ENCODE measurements at places on chromosomes 4 and X.

DNA sequence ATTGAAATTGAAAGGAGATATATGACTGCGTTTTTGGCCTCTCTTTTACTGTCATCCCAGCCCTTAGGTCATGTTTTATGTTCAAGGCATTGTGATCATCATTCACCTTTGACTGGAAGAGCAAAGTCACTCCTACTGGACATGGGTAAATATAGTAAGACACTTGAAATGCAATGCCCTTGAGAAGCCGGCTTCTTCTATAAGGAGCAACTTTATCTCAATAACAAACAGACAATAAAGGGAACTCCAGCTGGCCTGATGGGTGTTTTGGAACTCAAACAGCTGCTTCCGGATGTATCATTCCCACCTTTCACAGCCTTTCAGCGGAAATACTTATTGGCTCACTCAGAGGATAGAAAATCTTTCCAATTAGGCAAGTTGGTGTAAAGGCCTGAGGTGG lies 65.1 kb upstream of the C4orf54 start:
- no peak for DNase-seq

DNA sequence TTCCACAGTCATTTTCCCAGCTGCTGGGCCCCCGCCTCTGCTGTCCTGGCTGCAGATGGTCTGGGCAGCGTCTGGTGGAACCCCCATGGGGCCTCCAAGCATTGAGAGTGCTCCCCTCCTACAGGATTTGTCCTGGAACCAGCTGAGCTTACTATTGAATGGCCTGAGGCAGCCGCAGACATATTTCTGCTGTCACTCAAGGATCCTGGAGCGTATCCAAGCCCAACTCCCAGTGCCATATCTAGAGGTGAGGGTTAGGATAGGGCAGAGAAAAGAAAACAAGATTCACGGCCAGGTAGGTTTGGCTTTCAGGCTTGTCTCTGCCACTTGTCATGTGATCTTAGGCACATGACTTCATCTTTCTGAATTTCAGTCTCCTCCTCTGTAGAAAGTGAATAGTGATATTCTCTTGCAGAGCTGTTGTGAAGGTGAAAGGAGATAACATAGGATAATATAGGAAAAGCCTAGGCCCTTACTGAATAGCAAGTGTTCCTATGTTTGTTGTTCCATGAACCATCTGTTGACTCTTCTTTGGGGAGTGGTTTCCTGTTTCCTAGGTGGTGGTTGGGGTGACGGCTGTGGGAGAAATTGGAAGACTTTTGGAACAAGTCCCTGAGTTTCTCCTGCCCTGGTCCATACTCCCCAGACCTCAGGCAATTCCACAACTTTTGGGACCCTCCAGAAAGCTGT lies 52.3 kb downstream of the SEPSECS start:
- DNase-seq: no peak

DNA sequence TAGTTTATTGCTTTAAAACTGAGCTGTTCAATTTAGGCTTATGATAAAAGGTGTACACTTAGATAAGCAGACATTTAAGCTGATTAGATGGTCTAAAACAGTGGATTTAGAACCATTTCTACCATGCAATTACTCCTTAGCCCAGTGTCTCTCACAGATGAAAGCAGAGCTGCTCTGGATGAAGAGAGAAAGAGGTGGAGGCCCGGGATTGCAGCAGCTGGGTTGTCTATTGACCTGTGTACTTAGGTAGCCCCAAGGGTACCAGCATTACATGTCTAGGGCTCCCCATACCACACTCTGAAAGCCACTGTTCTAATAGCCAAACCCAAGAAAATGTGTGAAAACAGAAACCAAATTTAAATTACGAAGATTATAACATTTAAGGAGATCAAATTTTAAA lies 86.0 kb upstream of the GIMD1 start:
- DNase-seq: no peak

DNA sequence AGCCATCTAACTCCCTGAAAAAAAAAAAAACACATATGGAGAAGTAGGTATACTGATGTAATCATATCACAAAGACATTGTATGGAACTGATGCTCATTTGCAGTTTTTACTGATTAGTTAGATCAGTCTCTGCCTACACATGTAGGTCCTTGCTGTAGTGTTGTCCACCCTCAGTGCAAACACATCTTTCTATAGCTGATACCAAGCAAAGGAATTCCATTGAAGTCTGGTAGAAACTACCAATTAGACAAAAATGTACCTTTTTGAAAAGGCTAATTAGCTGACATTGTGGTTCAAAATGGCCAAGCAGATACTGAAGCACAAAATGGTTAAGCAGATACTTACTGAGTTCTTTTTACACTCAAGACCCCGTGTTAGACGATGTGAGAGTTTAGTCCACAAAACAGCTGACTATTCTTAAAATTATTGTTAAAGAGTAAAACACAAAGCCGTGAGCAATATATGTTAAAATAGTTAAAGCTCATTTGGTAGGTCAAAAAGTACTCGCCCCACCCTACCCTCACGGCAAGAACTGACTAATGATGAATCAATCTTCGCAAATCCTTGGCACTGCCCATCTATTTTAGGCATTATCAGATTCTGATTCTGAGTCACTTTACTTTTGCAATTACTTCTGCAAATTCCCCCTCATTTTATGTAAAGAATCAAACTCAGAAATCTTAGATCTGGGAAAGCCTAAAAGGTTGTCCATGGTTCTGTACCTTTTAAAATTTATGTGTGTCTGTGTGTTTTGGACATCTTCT lies 40.4 kb downstream of the COL4A6 start:
- DNase-seq: no peak

DNA sequence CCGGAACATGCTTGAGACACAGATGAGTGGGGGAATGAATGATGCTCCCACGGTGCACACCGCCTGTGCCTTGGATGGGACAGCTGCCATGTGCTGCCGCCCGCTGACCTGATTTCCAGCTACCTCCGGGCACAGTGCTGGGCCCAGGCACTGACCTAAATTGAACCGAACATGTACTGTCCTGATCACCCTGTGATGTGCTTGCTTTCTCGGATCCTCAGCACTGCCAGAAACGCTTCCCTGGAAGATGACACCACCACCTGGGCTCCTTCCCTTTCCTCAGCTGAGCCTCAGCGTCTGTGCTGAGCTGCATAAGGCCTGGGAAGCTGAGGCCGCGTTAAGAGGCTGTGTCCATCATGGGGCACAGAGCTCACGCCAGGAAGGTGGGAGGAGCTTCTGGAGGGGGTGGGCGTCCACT lies 39.3 kb upstream of the MXD4 start:
- DNase-seq: no peak

DNA sequence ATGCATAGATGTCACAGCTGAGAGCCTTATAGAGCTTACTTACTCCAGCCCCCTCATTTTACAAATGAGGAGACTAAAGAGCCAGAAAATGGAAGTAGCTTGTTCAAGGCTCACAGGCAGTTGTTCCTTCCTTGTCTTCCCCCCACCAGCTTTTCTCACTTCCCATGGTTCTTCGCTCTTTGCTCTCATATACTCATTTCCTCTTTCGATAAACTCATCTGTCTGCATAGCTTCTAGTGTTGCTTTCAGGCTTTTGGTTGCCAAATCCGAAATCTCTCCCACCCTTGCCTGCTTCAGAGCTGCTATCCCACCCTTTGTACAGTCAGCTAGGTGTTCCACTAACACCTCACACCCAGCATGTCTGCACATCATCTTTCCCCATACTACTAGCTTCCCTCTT lies 25.0 kb upstream of the GJB1 start:
- DNase-seq: peak; percentile 53

DNA sequence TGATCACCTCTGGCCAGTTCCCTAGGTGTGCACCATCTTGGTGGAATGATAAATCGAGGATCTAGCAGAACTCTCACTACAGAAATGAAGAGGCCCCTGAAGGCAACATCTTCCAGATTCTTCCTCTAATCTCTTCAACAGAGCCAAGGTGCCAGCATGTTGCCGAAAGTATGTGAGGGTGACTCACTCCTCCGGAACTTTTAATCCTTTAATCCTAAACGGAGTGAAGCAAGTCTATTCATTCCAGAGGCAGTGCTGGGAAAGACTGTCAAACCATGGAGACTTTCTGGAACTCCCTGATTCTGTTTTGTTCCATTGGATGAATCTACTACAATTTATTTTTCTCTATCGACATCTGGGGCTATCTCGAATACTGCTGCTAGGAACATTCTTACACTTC lies 68.7 kb downstream of the SUPT20HL2 start:
- DNase-seq: no peak

DNA sequence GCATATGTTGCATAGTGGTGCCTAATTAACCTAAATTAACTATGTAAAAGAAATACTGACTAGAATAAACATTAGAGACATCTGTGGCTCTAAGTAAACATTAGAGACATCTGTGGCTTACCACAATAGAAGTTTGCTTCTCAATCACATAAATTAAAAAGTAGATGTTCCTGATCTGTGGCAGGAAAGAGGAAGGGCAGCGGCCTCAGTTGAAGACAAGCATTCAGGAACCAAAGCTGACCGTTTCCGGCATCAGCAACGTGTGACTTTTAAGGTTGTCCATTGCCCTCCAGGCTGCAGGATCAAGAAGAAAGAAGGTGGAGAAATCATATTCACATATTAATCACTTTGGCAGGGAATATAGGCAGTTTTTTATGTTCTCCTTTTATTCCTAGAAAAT lies 336.3 kb upstream of the TRAM1L1 start:
- DNase-seq: no peak

GRCh38 chr4:82643994-82644733 lies 82.4 kb upstream of the TMEM150C start:
- DNase-seq: no peak

GRCh38 chrX:68648960-68649359 lies 1.5 kb downstream of the STARD8 start:
- DNase-seq: no peak

- no peak for DNase-seq
These were observed 720 bp upstream of the STK26 start for GRCh38 chrX:132022198-132022966.

- no peak for DNase-seq
These were observed 20.1 kb downstream of the MAGEC2 start for GRCh38 chrX:142184756-142185602.

GRCh38 chr4:102387552-102388150 lies 42.4 kb upstream of the SLC39A8 start:
- DNase-seq: no peak

- DNase-seq: no peak
These were observed 124.5 kb upstream of the GIMD1 start for GRCh38 chr4:106493086-106493485.

DNA sequence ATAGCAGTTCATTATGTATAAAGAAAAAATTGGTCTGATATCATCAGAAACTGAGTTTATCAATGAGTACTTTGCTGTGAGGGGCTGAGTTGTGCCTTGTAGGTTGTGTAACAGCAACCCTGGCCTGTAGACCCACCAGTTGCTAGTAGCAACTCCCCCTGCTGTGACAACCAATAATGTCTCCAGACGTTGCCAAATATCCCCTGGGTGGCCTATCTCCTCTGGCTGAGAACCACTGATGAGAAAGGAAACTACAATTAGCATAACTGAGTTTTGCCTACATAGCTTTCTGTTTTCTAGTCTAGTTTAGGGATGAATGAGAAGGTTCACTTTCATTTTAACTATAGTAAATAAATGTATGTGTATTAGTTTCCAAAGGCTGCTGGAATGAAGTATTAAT lies 234.1 kb downstream of the CPE start:
- DNase-seq: no peak

GRCh38 chrX:75155827-75156525 lies at the start of gene ABCB7:
ABCB7 (minus strand) TSS chrX:75156283; CDS start chrX:75156272, 11 bp downstream.
- DNase-seq: peak; percentile 11

GRCh38 chr4:41396869-41397268 lies 140.1 kb downstream of the UCHL1 start:
- DNase-seq: no peak

DNA sequence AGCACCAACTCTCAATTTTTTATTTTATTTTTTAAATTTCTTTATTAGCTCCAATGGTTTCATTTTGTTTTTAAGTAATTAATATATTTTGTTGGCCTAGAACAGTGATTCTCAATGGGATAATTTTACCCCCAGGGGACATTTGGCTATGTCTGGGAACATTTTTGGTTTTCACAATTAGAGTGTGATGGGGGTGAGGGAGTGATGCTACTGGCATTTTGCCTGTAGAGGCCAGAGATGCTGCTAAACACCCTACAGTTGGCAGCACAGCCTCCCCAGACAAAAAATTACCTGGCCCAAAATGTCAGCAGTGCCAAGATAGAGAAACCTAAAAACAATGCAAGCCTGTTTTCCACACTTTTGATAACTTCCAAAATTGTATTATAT lies 64.6 kb downstream of the HHIP start:
- DNase-seq: no peak

GRCh38 chr4:100581337-100581736 lies 63.5 kb upstream of the EMCN start:
- no peak for DNase-seq

GRCh38 chrX:51694254-51694653 lies 11.6 kb upstream of the CENPVL2 start:
- DNase-seq: no peak

- no peak for DNase-seq
These were observed 31.5 kb downstream of the TEC start for GRCh38 chr4:48237996-48238645.

Measured in KG1 (cell line).